M059J (cell line): ENCODE measurements at places on chromosomes 7 and 10.

DNA sequence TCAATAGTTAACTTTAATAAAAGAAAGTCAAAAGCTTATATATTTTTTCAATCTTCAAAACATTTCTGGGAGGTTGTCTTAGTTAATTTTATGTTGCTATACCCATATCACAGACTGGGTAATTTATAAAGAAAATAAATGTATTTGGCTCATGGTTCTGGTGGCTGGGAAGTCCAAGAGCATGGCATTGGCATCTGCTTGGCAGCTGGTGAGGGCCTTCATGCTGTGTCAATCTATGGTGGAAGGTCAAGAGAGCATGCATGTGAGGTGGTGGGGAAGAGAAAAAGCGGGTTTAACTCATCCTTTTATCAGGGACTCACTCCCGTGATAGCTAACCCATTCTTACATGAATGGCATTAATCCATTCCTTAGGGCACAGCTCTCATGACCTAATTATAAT, 119.8 kb downstream of the EGFR start:
- DNase-seq: no peak

- peak; percentile 98 for DNase-seq
These were observed 23.5 kb downstream of the ABLIM1 start for GRCh38 chr10:114634609-114634979.

GRCh38 chr7:25069900-25070443, 55.1 kb downstream of the CYCS start:
- peak; percentile 77 for DNase-seq

- peak; percentile 56 for DNase-seq
These were observed 72.0 kb downstream of the GFRA1 start for GRCh38 chr10:116201011-116201410.

DNA sequence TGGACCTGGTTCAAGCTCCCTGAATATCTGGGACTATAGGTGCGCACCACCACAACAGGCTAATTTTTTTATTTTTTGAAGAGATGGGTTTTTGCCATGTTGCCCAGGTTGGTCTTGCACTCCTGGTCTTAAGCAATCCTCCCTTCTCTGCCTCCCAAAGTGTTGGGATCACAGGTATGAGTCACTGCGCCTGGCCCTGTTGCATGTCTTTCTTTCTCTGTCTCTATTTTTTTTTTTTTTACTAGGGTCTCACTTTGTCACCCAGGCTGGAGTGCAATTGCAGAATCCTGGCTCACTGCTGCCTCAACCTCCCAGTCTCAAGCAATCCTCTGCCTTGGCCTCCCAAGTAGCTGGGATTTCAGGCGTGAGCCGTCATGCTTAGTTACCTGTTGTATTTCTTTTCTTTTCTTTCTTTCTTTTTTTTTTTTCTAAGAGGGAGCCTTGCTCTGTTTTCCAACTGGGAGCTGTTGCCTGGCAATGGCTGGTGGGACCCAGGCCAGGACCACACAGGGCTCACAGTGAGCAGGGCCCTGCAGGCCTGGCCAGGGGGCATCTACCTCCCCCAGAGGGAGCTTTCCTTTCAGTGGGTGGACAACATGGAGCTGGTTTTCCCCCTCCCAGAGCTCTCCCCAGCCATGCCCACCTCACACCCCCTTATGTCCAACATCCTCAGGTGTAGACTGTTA, 6.0 kb downstream of the MYL7 start:
- peak; percentile 36 for DNase-seq

DNA sequence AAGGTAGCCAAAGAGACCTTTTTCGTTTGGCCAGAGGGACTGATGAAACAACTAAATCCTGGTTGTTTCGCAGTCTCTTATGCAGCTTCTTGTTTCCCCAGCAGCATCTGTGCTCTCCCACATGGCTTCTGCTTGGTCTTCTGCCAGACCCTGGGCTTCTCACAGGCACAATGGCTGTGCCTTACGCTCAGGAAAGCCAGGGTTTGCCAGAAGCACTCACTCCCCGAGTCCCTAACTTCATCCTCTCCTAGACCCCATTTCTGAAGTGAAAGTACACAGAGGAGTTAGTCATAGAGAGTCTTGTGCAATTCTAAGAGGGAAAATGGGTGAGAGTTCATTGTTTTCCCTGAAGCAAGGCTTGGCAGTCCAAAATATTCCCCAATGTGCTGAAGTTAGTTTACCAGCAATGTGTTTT, 121.7 kb downstream of the EVX1 start:
- peak; percentile 72 for DNase-seq

DNA sequence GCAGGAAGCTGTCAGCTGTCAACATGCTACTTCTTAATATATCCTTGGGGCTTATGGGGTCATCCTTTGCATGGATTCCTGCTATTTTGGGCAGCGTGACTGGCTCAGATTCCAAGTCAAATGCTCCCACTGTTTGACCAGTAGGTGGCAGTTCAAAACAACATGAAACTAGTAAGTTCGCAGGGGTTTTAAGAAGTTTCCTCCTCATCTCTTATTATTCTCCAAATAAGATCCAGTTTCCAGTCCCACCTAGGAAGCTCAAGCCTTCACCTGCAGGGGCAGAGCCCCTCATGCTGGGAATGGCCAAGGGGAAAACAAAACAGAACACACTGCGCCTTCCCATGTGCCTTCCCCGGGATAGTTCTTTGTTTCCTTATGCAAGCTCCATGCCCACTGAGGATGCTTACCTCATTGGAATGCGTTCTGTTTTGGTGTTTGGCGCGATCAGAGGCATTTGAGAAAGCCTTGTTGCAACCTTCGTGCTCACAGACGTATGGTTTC, 259.8 kb downstream of the GLI3 start:
- DNase-seq: peak; percentile 58

GRCh38 chr10:120475844-120476791, 19.1 kb downstream of the PLPP4 start:
- peak; percentile 34 for DNase-seq

- DNase-seq: no peak
These were observed 41.1 kb downstream of the MINPP1 start for GRCh38 chr10:87545783-87546182.

DNA sequence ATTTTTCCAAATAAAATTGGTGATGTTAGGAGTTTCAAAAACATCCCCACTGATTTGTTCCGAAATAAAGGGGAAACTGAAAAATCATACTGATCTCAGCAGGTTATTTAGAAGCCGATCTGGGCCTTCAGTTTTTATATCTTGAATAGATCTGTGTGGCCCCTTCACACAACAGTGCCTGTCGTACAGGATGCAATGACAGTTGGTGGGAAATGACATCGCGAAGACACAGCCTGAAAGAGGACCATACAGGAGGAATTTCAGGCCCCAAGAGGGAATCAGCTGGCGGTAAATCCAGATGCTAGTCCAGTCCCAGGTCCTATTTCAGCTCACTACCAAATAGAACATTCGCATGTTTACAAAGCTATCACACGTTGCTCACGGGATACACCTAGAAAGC, 3.0 kb downstream of the H2BK1 start:
- DNase-seq: no peak

DNA sequence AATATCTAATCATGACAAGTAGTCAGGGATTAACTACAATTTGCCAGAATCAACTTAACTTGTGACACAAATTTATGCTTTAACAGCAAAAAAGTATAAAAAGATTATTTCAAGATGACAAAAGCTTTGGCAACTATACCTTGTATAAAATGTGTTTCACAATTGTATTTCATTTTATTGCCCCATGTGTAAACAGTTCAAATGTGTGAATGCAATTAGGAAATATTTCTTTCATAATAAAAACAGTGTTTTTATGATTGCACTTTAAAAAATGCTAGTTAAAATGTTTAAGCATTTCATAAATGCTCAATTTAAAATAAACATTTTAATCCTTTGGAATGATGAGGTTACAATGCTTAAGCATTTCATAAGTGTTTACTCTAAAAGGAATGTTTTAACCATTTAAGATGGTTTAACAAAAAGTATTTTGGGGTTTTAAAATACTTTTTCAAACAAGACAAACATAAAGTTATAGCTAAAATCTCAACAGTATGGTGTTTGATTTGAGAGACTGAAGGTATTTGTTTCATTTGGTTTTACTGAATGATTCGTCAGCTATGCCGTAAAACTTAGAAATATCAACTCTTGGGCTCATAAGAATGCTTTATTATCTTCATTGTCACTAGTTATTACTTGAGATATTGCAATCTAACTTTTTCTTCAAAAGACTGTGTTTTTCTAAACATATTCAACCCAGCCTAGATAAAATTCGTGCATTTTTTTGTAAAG, 50.1 kb downstream of the SFTPD start:
- DNase-seq: peak; percentile 9
